ENCODE measurements at places on chromosomes 3 and 15.
A peak's percentile ranks its signal among the peaks of the same experiment; 100 is the strongest.

DNA sequence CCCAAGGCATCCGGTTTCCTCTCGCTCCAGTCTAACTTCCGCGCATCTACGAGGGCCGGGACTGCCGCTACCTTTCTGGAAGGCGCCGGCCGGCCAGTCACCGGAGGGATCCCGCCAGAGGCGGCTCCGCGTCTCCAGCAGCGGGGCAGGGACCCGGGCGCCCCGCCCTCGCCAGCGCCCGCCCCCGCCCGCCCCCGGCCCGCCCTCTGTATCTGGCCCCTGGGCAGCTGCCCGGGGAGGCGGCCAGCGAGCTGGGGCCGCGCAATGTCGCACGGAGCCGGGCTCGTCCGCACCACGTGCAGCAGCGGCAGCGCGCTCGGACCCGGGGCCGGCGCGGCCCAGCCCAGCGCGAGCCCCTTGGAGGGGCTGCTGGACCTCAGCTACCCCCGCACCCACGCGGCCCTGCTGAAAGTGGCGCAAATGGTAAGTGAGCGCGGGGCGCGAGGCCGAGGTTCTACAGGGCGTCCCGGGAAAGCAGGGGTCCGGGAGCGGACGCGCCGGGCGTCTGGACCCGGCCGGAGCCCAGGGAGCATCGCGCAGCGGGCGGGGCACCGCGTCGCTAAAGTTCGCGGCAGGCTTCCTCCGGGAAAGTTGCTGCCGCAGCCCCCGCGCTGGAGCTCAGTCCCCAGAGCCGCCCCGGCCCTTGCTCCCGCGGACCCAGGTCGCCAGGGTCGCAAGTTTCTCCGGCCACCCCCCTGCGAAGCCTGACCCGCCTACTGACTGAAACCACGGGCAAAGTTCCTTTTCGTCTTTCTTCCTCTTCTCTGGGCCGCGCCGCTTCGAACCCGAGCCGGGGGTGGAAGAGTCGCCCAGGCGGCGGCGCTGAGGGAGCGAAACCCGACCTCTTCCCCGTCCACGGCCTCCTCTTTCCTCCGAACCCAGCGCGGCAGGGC lies at the start of gene CMTM7:
TSS of gene CMTM7 (plus strand) at position 211 of the 893 bp plus-strand sequence. CDS start at position 265, 54 bp downstream.
- no peak for DNase-seq

GRCh38 chr3:189394599-189395121 lies 222.9 kb downstream of the TPRG1 start:
- DNase-seq, result no peak

DNA sequence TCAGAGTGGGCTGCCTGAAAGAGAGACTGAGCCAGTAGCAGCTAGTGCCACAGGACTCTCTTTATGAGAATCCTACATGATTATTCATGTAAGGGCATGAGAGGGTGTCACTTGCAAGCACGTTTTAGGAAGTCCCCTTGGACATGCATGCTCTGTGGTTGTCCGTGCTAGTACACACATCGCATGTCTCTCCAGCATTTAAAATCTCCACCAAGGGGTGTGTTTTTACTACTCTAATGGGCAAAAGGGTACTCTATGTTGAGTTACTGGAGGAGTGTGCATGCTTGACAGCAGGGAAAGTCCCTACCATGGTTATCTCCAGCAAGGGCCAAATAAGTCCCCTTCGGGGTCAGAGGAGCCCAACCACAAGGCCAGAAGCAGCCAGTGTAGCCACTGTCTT lies 70.7 kb downstream of the DCLK3 start:
- no peak for DNase-seq

GRCh38 chr3:154598166-154598565 lies 168.2 kb upstream of the GPR149 start:
- no peak for DNase-seq

DNA sequence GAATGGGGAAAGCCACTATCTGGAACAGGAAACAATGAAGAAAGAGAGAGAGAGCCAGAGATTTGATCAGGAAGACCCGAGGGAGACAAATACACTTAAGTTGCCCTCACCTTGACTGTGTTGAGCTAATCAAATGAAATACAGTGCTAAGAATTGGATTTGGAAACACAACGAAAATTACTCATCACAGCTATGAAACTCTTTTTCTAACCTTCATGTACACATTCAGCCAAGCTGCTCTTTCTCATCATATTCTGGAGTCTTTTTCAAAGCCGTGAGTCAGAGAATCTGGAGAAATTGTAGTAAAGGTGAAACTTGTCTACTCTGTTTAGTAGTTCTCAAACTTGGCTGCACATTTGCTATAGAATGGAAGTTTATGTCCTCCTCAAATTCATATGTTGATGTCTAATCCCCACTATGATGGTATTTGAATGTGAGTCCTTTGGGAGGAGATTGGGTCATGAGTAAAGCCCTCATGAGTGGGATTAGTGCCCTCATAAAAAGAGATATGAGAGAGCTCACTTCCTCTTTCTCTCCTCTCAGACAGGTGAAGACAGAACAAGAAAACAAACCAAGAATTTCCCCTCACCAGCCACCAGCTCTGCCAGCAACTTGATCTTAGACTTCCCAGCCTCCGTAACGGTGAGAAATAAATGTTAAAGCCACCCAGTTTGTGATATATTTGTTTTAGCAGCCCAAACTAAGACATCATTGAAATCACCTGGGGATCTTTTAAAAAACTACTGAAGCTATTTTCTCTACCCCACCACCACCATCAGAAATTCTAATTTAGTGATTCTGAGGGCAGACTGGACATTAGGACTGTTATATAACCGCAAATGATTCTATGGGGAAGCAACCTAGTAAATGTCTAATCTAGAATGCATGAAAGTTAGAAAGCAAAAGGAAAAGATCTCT lies 143.6 kb upstream of the GRM7 start:
- no peak for DNase-seq

GRCh38 chr3:73601011-73601410 lies 23.7 kb downstream of the PDZRN3 start:
- DNase-seq, result no peak

DNA sequence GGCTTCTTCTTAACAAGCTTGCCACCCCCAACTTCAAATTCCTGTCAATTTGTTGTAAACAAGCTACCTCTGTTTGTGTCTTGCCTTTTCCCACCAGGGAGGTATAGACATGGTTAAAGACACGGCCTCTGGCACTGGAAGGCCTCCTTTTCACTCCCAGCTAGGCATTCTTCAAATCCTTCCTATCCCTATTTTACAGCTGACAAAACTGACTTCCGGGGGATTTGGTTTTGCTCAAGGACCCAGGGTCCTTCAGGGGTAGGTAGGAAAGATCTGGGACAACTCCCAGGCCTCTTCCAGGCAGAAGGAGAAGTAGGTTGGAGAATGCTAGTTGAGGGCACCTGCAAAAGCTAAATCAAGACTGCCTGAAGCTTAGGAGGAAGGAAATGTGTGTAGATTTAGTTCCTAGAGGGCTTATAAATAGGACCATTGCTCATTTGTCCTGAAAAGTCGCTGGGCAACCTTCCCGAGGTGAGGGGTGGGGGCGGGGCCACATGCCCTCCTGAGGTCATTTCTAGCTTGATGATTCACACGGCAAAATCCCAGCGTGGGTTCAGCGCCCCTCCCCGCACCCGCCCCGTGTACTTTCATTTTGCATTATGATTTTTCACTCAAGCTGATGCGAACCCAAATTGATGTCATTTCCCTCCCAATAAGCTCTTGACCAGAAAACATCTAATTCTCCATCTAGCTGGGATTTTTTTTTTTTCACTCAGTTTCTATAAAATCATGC lies 365.5 kb downstream of the SHQ1 start:
- DNase-seq, result no peak

DNA sequence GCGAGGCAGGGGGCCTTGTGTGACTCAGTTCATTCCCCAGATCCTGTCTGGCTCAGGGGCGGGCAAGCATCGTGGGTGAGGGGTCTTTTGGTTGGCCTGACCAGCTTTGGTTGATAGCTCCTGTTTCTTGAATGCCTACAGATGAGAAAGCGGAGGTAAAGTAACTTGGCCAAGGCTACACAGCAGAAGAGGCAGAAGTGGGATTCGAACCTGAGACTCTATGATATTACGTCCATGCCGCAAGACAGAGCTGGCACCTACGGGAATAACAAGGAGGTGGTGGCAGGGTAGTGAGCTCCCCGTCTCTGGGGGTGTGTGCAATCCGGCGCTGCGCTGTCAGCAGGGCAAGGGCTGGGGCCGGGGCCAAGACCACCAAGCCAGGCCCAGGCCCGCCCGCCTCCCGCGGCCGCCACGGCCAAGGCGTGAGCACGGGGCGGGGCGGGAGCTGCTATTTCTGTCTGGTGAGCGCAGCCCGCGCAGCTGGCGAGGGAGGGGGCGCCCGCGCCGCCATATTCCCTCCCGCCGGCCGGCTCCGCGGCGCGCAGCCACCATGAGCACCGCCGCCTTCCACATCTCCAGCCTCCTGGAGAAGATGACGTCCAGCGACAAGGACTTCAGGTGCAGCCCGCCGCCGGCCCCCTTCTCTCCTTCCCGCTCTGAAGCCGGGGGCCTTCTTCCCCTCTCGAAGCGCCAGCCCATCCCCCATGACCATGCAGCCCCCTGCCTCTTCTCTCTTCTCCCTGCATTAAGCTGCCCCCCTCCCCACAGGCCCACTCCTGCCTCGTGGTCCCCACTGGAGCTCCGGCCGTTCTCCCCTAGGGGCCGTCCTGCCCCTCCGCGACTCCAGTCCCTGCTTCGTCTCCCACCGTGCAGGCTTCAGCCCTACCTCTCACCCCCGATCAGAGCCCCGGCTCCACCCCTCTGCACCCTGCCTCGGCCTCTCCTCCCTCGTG lies at the start of gene CAND2:
TSS of gene CAND2 (plus strand) at position 510 of the 953 bp plus-strand sequence. CDS start at position 551, 41 bp downstream.
- no peak for DNase-seq

DNA sequence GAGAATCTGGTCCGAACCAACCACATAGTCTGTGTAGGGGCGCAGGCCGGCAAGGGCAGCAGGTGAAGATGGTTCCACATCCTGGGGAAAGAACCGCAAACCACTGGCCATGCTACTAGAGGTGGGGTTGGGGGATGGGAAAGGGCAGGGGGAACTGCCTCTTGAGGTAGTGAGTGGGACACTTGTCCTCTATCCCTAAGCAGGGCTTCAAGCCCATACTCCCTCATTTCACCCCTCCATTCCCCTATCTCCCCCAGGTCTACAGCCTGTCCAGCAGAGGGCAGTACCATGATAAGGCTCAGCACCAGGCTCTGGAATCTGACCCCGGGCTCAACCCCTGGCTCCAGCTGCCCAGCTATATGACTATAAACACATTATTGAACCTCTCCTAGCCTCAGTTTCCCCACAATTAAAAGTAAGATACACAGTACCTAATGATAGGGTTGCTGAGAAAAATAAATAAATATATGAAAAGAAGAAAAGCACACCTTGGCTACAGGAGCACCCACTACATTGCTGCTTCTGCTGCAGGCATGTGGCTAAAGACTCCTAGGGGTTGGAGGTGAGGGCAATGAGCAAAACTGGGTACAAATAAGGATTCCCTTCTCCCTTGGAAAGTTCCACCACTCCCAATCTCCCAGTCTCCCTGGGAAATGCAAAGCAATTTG lies 6.3 kb downstream of the GORASP1 start:
- DNase-seq, result no peak

GRCh38 chr15:68126396-68126795 lies 72.3 kb downstream of the PIAS1 start:
- DNase-seq, result no peak

DNA sequence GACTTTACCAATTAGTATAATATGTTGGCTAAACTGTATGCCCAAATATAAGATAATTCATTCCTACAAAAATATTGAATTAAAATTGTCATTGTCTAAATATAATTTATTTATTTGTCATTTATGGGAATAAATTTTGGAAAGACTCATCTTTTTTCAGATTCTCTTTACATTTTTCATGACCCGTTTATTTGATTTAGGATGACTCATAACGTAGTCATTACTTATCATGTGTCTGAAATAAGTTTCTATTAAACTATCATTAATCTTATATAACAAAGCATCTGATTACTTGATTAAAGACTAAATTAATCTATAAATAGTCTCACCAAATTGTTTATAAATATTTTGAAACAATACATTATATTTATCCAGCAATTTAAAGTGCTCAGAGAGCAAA lies 516.6 kb downstream of the CADM2 start:
- no peak for DNase-seq

GRCh38 chr3:81743096-81744025 lies 18.1 kb downstream of the GBE1 start:
- peak; percentile 93 for DNase-seq

GRCh38 chr3:155876037-155876436 lies 5.6 kb downstream of the GMPS start:
- DNase-seq, result no peak

- no peak for DNase-seq
Observed at GRCh38 chr3:30908456-30909037, 14.1 kb upstream of the GADL1 start.

DNA sequence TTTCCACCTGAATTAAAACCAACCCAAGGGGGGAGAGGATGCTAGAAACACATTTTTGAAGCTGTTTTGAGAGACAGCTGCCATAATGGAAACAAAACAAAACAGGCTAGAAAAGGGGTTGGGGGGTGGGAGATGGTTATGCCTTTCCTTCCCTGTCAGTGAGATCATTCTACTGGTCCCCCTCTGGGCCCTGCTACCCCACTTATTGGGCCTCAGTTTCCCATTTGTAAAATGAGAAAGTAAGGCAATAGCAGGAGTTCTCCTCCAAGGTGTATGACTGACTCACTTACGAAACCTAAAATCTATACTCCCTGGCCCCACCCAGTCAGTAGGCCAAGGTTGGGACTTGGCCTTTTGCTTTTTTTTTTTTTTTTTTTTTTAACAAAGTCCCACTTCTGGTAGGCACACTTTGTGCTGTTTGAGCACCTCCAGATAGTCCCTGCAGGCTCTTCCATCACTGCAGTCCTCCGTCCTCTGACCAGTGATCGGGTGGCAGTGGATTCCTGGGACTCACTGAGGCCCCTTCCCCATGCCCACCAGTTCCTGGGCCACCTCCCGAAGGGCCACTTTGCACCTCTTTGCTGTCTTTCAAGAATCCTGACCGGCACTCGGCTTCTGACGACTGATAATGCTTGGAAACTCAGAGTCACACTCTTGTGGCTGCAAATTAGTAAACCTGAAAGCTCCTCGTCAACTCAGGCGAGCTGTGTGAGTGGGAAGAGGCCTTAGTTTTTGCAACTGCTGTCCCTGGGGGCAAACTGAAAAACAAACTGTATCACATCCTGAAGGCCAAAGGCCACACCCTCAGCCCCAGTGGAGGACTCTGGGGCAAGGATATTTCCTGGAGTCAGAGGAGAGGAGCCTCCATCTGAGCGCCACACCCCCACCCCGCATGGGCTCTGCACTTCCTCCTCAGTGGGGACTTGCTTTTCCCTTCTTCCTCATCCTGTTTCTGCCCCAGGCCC lies 6.7 kb upstream of the PSTPIP1 start:
- no peak for DNase-seq

DNA sequence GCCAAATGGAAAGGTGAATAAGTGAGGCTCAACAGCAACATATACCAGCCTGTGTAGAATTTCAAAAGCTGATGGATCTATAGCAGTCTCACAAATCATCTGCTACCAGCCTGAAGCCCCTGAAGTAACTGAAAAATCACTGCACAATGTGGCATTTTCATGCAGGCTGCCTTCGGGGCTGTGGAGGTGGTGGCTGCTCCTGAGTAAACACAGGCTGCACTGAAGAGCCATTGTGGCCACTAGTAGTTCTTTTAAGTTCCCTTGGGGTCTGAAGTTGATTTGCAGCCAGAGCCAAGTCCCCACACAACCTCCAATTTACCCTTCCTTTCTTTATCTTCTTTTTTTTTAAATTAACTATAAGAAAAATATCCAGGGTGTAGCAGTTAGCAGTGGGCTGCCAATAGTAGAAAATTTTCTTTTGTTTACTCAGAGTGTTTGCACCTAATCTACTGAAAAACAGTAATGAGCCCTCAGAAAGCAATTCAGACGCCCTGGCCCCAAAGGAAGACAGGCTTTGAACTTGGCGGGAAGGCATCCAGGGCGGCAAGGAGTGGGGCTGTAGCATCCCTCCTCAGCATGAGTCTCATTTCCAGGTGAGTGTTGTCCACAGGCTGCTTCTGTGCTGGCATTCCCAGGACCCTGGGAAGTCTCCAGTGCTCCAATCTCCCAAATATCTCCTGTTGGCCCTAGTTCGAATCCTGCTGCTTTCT lies 13.3 kb upstream of the SUSD5 start:
- no peak for DNase-seq

Data from AG04449 (cell line).